ENCODE measurements at places on chromosomes 7 and 10. TPM values are rescaled to one million over a fixed set of nuclear protein-coding genes. Genes with fewer than 3 reads are reported as not detected.

DNA sequence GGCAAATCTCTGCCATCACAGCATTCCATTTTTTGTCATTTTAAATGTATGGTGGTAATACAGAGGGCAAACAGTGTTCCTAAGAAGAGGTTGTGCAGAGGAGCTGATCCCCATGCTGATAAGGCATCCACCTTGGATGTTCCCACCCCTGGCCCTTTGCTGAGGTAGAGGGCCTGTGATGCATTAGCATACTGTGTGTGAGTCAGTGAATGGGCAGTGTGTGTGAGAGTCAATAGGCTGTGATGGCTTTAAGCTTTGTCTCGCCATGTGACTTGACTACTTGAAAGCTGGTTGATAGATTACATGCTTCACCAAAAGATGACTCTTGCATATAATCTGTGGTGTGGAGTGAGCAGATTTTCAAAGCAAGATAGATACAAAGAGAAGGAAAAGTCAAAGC, 81.3 kb downstream of the INSYN2A start:
- peaks cover 10% of the 10 kb centered on the region for H3K27me3 ChIP-seq
- no peak for DNase-seq
- no peaks in the 10 kb centered on the region for H3K36me3 ChIP-seq
- H3K27ac ChIP-seq: no peak overlapping the region

DNA sequence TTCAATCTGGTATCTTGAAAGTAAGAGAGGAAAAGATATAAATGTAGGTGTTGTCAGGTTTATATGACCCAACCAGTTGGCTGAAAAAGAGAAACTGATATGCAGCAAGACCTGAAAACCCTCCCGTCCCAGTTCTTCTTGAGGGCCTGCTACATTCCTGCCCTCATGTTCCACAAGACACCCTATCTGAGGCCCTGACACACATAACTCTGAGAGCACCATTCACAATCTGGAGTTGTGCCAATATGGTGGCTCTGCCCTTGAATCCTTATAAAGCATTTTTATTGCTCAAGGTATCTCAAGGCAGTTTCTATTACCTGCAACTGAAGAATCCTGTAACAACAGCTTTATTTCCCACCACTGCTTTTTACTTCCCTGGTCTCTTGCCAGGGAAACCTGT, 17.0 kb downstream of the XPNPEP1 start:
- no peaks in the 10 kb centered on the region for H3K27me3 ChIP-seq
- DNase-seq: no peak
- peaks cover 37% of the 10 kb centered on the region for H3K4me1 ChIP-seq
- peaks cover 11% of the 10 kb centered on the region for H3K36me3 ChIP-seq
- H3K27ac ChIP-seq: no peak overlapping the region

- no peak overlapping the region for H3K27ac ChIP-seq
- no peak for DNase-seq
- no peaks in the 10 kb centered on the region for H3K4me1 ChIP-seq
- no peaks in the 10 kb centered on the region for H3K27me3 ChIP-seq
Observed at GRCh38 chr7:93132216-93132615, 14.4 kb upstream of the SAMD9 start.

- H3K27ac ChIP-seq: no peak overlapping the region
- peaks cover 35% of the 10 kb centered on the region for H3K36me3 ChIP-seq
- DNase-seq: no peak
- H3K27me3 ChIP-seq: no peaks in the 10 kb centered on the region
- H3K4me3 ChIP-seq: no peak overlapping the region
- H3K4me1 ChIP-seq: peaks cover 49% of the 10 kb centered on the region
Observed at GRCh38 chr7:77806425-77806824, 7.9 kb downstream of the PHTF2 start.

KLLN gene
- 0.46 TPM for total RNA-seq

DNA sequence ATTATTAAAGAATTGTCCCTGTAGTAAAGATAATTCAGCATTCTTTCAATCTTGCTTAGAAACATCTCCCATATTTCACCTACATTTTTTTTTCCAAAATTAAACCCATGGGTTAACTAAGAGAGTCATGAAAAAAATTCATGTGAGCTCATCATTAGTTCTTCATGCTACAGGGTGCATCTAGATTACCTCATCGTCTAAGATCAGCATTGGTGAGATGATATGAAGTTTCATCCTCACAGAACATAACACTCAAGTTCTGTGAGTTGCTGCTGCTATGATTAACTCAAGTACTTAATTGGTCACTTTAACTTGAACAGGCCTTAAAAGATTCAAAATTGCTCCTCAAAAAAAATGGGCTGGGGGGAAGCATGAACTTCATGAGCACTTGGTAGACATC, 50.0 kb downstream of the RAB11FIP2 start:
- H3K4me3 ChIP-seq: no peak overlapping the region
- no peaks in the 10 kb centered on the region for H3K27me3 ChIP-seq
- peaks cover 3% of the 10 kb centered on the region for H3K36me3 ChIP-seq
- H3K27ac ChIP-seq: no peak overlapping the region

- peaks cover 7% of the 10 kb centered on the region for H3K36me3 ChIP-seq
- DNase-seq: no peak
- no peak overlapping the region for H3K4me3 ChIP-seq
- no peak overlapping the region for H3K27ac ChIP-seq
- H3K4me1 ChIP-seq: no peaks in the 10 kb centered on the region
Observed at GRCh38 chr7:11141541-11141940, 167.9 kb downstream of the PHF14 start.

- no peaks in the 10 kb centered on the region for H3K27me3 ChIP-seq
- no peak overlapping the region for H3K4me3 ChIP-seq
- H3K4me1 ChIP-seq: peaks cover 5% of the 10 kb centered on the region
- no peak for DNase-seq
- H3K36me3 ChIP-seq: peaks cover 1% of the 10 kb centered on the region
- no peak overlapping the region for H3K27ac ChIP-seq
Observed at GRCh38 chr10:21715531-21716195, 181.6 kb downstream of the MLLT10 start.

DNA sequence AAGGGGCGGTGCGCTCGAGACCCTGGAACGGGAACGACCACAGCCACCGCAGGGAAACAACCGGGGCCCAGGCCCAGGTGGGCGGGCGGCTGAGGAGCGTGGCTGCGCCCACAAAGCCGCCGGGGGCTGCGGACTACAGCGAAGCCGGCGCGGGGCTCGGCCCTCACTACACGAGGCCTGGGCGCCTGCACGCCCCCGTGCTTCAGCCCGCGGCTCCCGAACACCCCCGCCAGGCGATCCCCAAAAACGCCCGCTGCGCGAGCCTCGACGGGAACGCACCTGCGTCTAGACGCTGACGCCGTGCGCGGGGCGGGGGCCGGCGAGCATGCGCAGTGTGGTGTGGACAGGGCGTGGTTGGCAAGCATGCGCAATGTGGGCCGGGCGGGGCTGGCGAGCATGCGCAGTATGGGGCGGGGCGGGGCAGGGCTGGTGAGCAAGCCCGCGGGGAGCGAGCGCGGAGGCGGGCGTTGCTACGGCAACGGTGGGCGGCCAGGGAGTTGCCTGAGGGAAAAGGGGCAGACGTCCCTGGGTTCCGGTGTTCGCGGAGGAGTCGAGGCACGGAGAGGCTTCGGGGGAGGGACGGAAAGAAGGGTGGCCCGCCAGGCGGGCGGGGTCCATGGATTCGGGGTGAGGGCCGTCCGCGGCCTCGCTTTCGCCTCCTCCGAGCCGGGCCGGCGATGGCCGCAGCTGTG, at the start of gene RNF32:
Gene RNF32 (plus strand): TSS at position 518 of the 692 bp plus-strand sequence. CDS start 3,104 bp downstream, outside the sequence.
- peaks cover 7% of the 10 kb centered on the region for H3K36me3 ChIP-seq
- peak within 1 kb of the TSS; percentile 89 for H3K4me3 ChIP-seq
- DNase-seq: peak; percentile 99

All from activated T-cell treated with anti-CD3 and anti-CD28 coated beads, Interleukin-2, amount 50 U/mL, for 72 hours (primary cell).